ENCODE measurements at places on chromosomes 12 and 14. TPM values are rescaled to one million over a fixed set of nuclear protein-coding genes. Genes with fewer than 3 reads are reported as not detected.
A peak's percentile ranks its signal among the peaks of the same experiment; 100 is the strongest.

Gene BCL2L14
- total RNA-seq, result not detected

Gene RPGRIP1
- total RNA-seq, result 0.28 TPM

Gene MMP17
- total RNA-seq, result 30.0 TPM

Gene AVPR1A
- 0.10 TPM for total RNA-seq

DNA sequence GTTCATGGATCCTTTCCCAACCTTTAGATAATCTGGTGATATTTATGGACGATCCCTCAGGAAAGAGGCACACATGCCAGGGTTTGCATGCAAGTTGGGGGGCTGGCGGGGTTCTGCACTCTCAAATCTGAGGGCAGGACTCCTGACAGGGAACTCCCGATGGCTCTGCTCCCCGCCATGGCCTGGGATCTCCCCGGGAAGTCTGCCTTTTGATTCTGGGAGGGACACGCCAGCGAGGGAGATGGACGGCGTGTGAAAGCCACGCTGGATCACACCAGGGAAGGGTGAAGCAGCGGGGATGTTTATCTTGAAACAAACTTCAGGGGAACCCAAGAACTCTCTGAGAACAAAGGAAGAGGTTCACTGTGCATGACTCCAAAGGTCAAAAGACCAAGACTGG lies 43.6 kb downstream of the LGMN start:
- no peak overlapping the region for H3K4me3 ChIP-seq
- H3K36me3 ChIP-seq, result no peaks in the 10 kb centered on the region
- H3K4me1 ChIP-seq, result no peaks in the 10 kb centered on the region
- H3K27me3 ChIP-seq, result no peaks in the 10 kb centered on the region
- no peak overlapping the region for H3K27ac ChIP-seq

Gene OAS2
- 2.7 TPM for total RNA-seq

GRCh38 chr12:89261982-89262381 lies 90.3 kb downstream of the DUSP6 start:
- no peaks in the 10 kb centered on the region for H3K36me3 ChIP-seq
- DNase-seq, result no peak
- no peak overlapping the region for H3K4me3 ChIP-seq
- no peaks in the 10 kb centered on the region for H3K4me1 ChIP-seq
- H3K27me3 ChIP-seq, result no peaks in the 10 kb centered on the region

Gene ACOT6
- not detected for total RNA-seq

Gene A2M
- total RNA-seq, result 2.1 TPM

DNA sequence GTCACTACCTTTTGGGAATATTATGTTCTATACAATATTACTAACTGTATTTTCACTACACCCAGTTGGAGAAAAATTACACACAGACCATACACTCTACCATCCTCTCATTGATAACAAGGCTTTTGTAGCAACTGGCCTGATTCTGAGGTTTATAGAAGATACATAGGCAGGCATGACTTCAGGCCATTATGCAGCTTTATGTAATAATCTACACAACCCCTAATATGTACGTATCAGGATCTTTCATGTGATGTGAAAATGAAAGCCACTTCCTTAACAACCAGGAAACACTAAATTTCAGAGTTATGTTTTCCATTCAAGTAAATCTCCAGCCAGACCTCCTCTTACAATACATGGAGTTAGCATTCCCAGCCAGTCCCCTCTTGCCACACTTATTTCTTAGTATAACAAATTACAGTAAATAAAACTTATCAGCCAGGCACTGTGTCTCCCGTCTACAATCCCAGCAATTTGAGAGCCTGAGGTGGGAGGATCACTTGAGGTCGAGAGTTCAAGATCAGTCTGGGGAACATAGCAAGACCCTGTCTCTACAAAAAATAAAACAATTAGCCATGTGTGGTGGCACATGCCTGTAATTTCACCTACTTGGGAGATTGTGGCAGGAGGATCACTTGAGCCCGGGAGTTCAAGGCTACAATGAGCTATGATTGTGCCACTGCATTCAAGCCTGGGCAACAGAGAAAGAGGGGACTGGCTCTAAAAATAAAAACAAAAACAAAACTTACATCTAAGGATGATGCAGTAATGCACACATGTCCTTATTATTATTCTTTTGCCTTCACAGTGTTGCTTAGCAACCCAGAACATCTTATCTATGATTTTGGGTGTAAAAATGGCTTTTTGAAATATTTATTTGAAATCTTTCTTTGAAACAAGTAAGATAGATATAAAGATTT lies 10.4 kb upstream of the OSBPL8 start:
- H3K36me3 ChIP-seq, result no peaks in the 10 kb centered on the region
- DNase-seq, result no peak
- no peak overlapping the region for H3K4me3 ChIP-seq
- H3K4me1 ChIP-seq, result no peaks in the 10 kb centered on the region
- H3K27me3 ChIP-seq, result no peaks in the 10 kb centered on the region
- no peak overlapping the region for H3K27ac ChIP-seq

DNA sequence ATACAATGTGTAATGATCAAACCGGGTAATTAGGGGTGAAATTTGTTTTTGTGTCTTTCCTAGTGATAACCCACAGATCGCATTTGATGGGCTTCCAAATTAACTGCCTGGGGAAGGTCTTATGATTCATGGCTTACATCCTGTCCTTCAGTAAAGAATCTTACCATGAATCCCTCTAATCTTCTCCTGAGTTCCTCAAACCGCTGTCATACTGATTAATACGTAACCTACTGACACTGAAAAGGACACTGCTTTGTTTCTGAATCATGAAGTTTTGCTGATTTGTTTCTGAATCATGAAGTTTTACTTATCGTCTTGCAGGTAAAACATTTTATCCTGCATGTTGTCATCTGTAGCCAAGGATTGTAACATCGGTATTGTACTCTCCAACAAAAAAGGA lies 52.0 kb upstream of the CRY1 start:
- H3K36me3 ChIP-seq, result no peaks in the 10 kb centered on the region
- no peak overlapping the region for H3K27ac ChIP-seq
- H3K4me1 ChIP-seq, result no peaks in the 10 kb centered on the region

Gene CLEC2B
- 2.4 TPM for total RNA-seq

DNA sequence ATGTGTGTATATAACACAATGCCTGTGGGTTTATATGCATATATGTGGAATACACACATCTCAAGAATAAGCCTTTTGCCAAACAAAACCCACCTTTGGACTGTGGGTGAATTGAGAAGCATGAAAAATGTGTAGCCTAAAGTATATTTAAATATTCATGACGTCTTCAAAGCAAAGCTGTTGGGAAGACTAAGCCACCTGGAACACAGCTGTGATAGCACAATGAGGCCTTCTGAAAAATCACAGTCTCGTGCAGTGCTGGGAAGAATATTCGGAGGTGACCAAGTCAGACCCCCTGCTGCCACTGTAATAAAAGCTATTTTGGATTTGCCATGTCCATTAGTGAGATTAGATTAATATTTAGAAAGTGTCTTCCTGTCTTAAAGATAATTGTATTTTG lies 51.5 kb downstream of the SUDS3 start:
- H3K36me3 ChIP-seq, result no peaks in the 10 kb centered on the region
- no peak for DNase-seq
- H3K27ac ChIP-seq, result no peak overlapping the region
- no peak overlapping the region for H3K4me3 ChIP-seq
- no peaks in the 10 kb centered on the region for H3K27me3 ChIP-seq

GRCh38 chr14:64731141-64731581 lies 26.9 kb downstream of the PLEKHG3 start:
- no peaks in the 10 kb centered on the region for H3K36me3 ChIP-seq
- H3K27ac ChIP-seq, result no peak overlapping the region
- peaks cover 4% of the 10 kb centered on the region for H3K4me1 ChIP-seq
- DNase-seq, result no peak
- H3K4me3 ChIP-seq, result no peak overlapping the region

DNA sequence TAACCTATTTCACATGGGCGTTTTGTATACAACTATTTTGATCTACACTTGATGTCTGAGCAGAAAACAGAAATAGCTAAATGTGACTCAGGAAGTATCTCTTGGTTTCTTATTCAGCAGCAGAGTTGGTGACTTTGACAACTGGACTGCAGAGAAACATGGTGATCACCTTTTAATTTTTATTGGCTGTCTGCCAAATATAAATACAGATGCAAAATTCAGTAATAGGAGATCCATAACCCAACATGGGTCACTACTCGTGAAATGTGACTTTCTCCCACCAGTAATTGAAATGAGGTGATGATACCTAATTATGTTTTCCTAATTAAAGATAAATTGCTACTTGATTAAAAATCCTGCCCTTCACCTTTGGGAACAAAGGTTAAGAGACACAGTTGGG lies 487.1 kb downstream of the NELL2 start:
- no peaks in the 10 kb centered on the region for H3K27me3 ChIP-seq
- H3K27ac ChIP-seq, result no peak overlapping the region
- H3K4me1 ChIP-seq, result no peaks in the 10 kb centered on the region
- H3K4me3 ChIP-seq, result no peak overlapping the region

- H3K4me1 ChIP-seq, result no peaks in the 10 kb centered on the region
- no peak for DNase-seq
- no peaks in the 10 kb centered on the region for H3K36me3 ChIP-seq
Observed at GRCh38 chr14:74756326-74756725, 6.8 kb upstream of the YLPM1 start.

- no peaks in the 10 kb centered on the region for H3K4me1 ChIP-seq
- H3K36me3 ChIP-seq, result no peaks in the 10 kb centered on the region
- no peak for DNase-seq
Observed at GRCh38 chr12:3556716-3557115, 65.7 kb downstream of the PRMT8 start.

DNA sequence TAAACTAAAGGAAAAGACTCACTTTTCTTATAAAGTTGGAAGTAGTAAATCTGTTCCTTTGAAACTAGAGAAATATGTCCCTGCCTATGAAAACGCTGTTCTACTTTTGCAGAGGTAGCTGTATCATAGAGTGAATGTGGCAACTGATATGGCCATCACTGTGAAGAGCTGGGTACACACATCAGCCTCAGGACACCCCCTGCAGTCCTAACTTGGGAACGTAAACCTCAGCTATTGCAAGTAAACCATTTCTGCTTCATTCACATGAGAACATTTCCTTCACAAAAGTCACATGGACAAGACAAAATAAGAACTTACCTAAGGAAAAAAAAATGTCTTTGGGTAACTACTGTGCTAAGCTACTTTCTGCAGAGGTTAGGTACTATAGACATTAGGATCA lies 233.3 kb upstream of the PPFIA2 start:
- DNase-seq, result no peak
- no peak overlapping the region for H3K4me3 ChIP-seq
- H3K27me3 ChIP-seq, result no peaks in the 10 kb centered on the region
- H3K27ac ChIP-seq, result no peak overlapping the region
- no peaks in the 10 kb centered on the region for H3K36me3 ChIP-seq

DNA sequence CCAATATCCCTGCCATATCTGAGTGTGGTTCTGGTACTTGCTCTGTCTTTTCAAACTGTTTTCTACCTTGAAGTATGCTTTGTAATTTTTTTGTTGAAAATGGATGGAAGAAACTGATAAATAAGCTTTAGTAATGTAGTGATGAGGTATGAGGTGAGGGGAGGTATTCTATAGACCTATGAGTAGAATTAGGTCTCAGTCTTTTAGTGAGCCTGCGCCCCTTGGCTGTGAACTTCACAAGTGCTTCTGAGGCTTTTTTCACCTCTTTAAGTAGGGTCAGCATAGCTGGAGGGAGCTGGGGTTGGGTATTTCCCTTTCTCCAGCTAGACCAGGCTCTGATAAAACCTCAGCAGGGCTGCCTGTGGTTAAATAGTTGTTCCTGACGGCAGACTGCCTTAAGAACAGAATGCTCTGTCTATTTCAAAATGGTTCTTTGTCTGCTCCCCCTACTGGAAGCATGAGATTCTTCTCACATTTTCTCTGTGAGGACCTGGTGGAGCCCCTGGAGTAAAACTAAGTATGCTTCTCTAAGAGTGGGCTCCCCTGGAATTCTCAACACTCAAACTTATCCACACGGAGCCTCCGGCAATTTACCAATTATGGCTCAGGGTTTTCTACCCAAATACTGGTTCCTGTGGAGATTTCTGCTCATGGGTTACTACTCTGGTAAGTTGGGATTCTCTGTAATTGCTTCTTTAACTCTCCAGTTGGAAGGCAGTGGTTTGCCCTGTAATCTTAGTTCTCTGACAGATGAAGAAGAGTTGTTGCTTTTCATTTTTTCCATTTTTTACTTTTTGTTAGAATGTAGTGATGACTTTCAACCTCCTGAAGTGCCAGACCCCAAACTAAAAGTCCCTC lies 13.1 kb downstream of the KRT5 start:
- H3K27ac ChIP-seq, result no peak overlapping the region
- DNase-seq, result peak; percentile 20
- no peak overlapping the region for H3K4me3 ChIP-seq
- H3K4me1 ChIP-seq, result no peaks in the 10 kb centered on the region

GRCh38 chr12:113189361-113189760 lies 3.8 kb downstream of the RITA1 start:
- peaks cover 7% of the 10 kb centered on the region for H3K36me3 ChIP-seq
- no peaks in the 10 kb centered on the region for H3K27me3 ChIP-seq
- no peak for DNase-seq
- H3K4me1 ChIP-seq, result peaks cover 46% of the 10 kb centered on the region
- H3K4me3 ChIP-seq, result no peak overlapping the region
- no peak overlapping the region for H3K27ac ChIP-seq

Gene SRRM4
- not detected for total RNA-seq

Gene AMN
- total RNA-seq, result 0.44 TPM

- H3K4me1 ChIP-seq, result no peaks in the 10 kb centered on the region
- no peaks in the 10 kb centered on the region for H3K27me3 ChIP-seq
- no peak overlapping the region for H3K27ac ChIP-seq
Observed at GRCh38 chr12:88057994-88058718, 29.0 kb upstream of the C12orf50 start.

- H3K4me3 ChIP-seq, result no peak overlapping the region
- H3K4me1 ChIP-seq, result no peaks in the 10 kb centered on the region
- H3K36me3 ChIP-seq, result no peaks in the 10 kb centered on the region
- no peak for DNase-seq
- no peak overlapping the region for H3K27ac ChIP-seq
- H3K27me3 ChIP-seq, result no peaks in the 10 kb centered on the region
Observed at GRCh38 chr12:40832668-40833067, 140.4 kb downstream of the CNTN1 start.

GRCh38 chr14:103518422-103519042 lies 4.1 kb downstream of the CKB start:
- DNase-seq, result no peak
- no peak overlapping the region for H3K4me3 ChIP-seq
- H3K4me1 ChIP-seq, result peaks cover 39% of the 10 kb centered on the region
- H3K27ac ChIP-seq, result peak overlapping the region; percentile 80
- H3K27me3 ChIP-seq, result no peaks in the 10 kb centered on the region
- no peaks in the 10 kb centered on the region for H3K36me3 ChIP-seq

- H3K4me1 ChIP-seq, result peaks cover 13% of the 10 kb centered on the region
- peak overlapping the region; percentile 59 for H3K4me3 ChIP-seq
- H3K27me3 ChIP-seq, result no peaks in the 10 kb centered on the region
- H3K36me3 ChIP-seq, result no peaks in the 10 kb centered on the region
- DNase-seq, result no peak
- H3K27ac ChIP-seq, result peak overlapping the region; percentile 83
Observed at GRCh38 chr12:54189198-54189539, 384 bp upstream of the SMUG1 start.

DNA sequence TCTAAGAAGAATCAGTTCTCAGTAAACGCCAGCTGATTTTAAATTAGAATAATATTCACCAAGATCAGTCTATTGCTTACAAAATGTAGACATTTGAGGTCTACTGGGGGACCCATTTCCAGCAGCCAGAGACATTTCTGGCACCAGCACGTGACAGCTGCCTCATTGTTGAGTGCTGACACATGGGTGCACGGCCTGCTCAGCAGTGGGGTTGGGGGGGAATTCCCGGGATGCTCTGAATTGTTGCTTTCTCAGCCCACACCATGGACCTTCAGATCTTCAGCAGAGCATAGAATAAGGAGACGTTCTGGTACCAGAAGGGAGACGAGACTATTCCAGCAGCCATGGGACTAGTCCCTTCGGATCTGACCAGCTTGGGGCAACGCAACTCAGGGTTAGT lies 18.3 kb downstream of the PLEKHG7 start:
- no peak for DNase-seq
- H3K4me3 ChIP-seq, result no peak overlapping the region
- no peak overlapping the region for H3K27ac ChIP-seq
- H3K36me3 ChIP-seq, result no peaks in the 10 kb centered on the region
- no peaks in the 10 kb centered on the region for H3K4me1 ChIP-seq
- no peaks in the 10 kb centered on the region for H3K27me3 ChIP-seq

All from Panc1 (cell line).